ENCODE measurements at places on chromosomes 2 and 18.

GRCh38 chr2:182242609-182243008, 184.2 kb downstream of the PDE1A start:
- DNase-seq = no peak

DNA sequence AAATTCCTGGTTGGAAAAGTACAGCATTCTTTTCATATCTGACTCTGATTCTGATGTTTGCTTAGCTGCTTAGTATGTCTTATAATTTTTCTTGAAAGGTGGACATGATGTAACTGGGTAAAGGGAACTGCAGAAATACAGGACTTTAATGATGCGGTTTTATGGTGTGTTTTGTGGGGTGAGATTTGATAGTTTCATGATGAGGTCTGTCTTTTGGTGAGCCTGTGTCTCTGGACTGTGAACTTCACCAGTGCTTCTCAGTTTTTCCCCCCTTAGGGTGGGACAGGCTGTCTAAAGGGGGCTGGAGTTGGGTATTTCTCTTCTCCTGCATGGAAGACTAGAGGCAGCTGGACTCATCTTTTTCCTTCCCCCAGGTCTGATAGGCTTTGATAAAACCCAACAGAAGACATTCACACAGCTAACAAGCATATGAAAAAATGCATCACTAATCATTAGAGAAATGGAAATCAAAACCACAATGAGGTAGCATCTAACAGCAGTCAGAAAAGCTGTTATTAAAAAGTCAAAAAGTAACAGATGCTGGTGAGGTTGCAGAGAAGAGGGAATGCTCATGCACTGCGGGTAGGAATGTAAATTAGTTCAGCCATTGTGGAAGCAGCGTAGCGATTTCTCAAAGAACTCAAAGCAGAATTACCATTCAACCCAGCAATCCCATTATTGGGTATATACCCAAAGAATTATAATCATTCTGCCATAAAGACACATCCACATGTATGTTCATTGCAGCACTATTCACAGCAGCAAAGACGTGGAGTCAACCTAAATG, 77.6 kb downstream of the EPC2 start:
- no peak for DNase-seq

DNA sequence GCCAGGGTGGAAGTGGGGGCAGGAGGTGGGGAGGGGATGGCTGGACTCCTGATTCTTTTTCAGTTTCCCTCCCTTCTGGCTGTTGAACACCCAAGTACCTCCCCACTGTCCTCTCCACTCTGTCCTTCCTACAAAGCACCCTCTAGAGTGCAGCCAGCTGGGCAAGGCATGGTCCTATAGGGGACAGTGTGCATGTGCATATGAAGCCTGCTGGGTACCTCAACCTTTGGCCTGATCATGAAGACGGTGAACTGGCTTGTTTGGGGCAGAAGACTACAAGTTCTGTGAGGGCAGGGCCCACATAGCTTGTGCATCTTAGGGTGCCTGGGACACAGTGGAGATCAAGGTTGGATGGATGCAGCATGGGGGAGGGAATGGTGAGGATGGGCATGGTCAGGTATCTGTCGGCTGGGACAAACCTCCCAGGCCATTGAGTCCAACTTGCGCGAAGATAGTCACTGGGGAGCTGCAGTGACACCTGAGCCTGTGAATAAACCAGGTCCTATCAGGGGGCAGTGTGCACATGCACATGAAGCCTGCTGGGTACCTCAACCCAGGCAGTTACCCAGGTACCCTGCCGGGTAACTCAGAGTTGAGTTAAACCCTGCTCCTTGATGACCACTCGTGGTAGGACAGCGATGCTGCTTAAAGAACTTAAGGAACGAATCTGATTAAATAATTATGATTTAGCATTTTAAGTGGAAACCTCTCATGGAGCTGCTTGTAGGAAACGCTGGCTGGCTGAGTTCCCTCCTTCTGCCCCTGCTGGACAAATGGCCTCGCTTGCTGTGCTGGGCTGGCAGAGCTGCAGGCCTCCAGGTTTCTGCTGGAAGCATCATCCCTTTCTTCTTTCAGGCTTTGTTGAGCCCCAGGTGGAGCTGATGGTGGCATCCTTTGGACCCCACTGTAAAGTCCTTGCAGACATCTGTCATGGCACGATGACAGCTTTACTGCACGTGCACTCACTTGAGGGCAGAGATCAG, 84.0 kb downstream of the POLR1A start:
- DNase-seq = no peak

- no peak for DNase-seq
Measured at GRCh38 chr2:42752816-42753813, 10.8 kb downstream of the OXER1 start.

DNA sequence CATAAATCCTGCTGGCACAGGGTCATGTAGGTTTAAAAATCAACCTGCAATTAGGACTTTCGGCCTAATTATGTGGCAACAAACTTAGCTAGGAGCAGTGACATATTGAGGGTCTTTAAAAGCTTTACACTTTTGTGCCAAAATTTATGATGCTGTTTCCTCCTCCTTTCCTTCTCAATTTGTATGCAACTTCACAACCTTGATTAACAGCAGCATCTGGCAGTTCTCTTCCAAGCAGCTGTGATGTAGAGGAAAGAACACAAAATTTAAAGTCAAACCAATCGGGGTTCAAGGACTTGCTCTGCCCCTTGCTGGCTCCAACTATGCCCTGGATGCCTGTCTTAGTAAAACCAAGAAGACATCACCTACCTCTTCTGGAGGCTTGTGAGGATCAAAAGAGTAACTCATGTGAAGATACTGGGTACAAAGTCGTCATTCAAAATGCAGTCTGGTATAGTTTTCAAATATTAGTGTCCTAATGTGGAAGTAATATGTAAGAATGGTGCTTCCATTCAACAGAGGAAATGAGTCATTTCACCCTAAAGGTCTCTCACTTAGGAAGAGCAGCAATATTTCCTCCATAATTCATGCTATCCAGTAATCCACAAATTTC, 94.7 kb downstream of the ANKRD44 start:
- no peak for DNase-seq

DNA sequence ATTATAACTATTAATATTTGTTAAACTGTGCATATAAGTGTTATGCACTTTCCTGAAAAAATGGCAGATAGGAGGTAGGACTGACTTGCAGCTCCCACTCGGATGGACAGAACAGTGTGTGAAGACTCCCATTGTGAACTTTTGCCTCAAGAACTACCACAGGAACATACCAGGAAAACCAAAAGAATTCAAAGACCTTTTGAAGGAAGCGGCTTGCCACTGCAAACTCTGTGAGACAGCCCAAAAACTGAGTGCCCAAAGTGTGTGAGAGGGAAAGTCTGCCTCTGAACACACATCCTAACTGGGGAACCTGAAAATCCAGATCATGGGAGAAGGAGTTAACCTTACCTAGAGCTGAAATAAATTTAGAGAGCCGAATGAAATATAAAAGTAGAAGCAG, 171.0 kb downstream of the ZBTB7C start:
- no peak for DNase-seq

- DNase-seq = peak; percentile 46
Measured at GRCh38 chr2:28695245-28695647, 56.4 kb upstream of the PPP1CB start.

GRCh38 chr2:217520356-217521010, 482.3 kb downstream of the TNS1 start:
- DNase-seq = no peak

DNA sequence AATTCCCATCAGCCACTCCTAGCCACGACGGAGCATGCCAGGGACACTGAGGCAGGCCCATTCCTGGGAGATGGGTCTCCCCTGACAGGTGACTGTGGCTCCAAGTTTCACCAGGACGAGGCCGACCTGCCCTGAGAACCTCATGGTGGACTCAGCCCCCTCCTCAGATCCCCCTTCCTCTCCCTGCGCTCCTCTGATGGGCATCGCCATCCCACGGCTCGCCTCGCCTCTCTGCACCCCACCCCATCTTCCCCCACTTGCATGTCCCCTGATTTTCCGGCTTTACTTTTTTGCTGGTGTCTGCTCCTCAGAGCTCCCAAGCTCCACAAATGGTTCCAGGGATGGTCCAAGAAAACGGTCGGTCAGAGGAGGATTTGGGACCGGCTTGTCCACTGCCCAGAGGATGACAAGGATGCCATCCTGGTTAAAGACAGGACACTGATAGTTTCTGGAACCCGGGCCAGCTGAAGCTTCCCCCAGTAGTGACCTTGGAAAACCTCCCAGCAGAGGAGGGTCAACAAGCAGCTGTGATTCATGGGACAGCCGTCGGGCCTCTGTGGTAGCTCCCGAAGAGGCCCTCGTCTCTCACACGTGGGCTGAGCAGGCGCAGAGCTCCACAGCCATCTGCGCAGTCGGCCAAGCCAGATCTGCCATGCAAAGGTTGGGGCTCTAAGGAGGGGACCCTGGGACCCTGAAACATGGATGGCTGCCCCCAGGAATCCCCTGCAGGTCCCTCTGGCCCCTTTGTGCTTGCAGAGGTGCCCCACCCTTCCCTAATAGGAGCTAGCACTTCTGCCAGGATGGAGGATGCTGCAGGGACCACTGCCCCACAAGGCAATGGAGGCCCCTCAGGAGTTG, 87.8 kb upstream of the SLC66A3 start:
- DNase-seq = no peak

GRCh38 chr2:10173258-10174005, 50.9 kb downstream of the RRM2 start:
- no peak for DNase-seq

GRCh38 chr2:139916822-139917221, 1136.6 kb upstream of the NXPH2 start:
- no peak for DNase-seq

- DNase-seq = no peak
Measured at GRCh38 chr2:158926478-158926948, 41.9 kb upstream of the TANC1 start.

GRCh38 chr2:206799083-206799482, 33.7 kb downstream of the FASTKD2 start:
- DNase-seq = no peak

GRCh38 chr18:55396267-55396905, 191.6 kb downstream of the TCF4 start:
- no peak for DNase-seq

GRCh38 chr18:69980982-69981804, 33.5 kb upstream of the CD226 start:
- DNase-seq = no peak

- no peak for DNase-seq
Measured at GRCh38 chr2:177516824-177517544, 124.4 kb downstream of the AGPS start.

- DNase-seq = no peak
Measured at GRCh38 chr2:17226941-17227490, 291.2 kb downstream of the RAD51AP2 start.

DNA sequence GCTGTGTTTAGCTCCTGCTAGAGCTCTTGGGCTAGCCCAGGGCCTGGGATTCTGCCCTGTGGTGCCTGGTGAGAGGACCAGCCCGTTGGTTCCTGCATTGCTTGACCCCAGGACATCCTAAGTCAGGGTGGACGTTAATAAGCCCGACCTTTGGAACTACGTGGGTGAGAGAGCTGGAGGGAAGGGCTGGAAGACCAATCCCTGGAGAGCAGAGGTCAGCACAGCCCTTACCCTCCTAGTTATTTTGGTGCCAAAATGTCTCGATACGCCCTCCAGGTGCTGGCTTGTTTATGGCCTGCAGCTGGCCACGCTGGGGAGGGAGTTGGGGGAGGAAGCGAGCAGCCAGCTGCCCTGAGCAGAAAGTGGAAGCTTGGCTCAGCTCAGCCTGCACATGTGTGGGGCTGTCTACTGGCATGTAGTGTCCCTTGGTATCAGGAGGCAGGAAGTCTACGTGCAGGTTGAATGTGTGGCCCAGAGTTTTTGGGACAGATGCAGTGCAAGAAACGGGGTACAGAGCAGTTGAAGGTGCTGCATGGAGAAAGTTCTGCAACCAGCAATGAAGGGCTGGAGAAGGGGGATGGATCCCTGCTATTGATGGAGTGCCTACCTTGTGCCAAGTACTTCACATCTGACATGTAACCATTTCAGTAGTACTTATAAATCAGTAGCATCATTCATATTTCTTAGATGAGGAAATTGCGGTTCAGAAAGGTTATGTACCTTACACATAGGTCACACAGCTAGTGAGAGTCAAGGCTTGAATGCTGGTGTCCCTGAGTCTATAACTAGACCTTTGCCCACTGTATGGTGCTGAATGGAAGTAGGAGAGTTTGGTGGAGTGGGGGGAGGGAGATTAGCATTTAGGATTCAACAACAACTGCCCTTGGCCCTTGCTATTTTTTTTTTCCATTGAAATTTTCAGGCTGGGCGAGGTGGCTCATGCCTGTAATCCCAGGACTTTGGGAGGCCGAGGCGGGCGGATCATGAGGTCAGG, 5.0 kb upstream of the DGKD start:
- peak; percentile 55 for DNase-seq

DNA sequence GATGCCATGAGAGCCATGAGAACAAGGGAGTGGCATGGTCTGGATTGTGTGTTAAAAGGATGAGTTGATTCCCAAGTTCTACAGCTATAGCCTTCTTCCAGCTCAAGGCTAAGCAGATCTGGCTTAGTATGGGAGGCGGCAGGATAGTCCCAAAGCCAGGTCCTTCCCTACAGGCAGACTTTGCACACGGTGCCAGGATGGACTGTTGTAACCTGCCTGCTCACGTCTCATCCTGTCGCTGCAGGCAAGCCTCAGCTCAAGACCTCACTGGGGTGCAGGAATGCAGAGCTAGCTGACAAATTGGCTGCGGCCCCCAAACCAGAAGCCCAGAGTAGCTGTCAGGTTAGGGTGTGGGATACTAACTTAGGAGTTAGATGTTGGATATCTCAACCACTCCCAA, 28.8 kb upstream of the IGFBP5 start:
- DNase-seq = no peak

- DNase-seq = no peak
Measured at GRCh38 chr2:185978634-185979407, 240.2 kb downstream of the FSIP2 start.

- DNase-seq = no peak
Measured at GRCh38 chr2:234514873-234515638, 18.2 kb upstream of the ARL4C start.

Measured in testis (tissue), 5 donors.